HCT116 (cell line): ENCODE measurements at places on chromosomes 16 and 17. TPM values are rescaled to one million over a fixed set of nuclear protein-coding genes. Genes with fewer than 3 reads are reported as not detected.

DNA sequence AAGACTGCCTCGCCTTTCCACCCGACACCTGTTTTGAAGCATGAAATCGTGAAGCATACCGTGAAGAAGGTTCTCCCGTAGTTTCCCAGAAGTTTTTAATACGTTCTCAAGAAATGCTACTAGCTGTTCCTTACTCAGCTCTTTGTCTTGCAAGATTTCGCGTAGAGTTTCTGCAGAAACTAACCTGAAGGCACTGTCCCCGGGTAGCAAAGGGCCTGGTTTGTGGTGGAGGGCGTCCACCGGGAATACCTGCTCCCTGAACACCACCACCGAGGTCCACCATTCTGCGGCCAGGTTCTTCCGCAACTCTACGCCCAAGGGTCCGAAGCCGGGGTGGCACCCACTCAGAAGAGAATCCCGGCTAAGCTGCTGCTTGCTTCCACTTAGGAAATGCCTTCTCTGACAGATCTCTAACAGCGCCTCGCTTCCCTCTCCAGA is 487 bp downstream of the POLG2 start:
- peak overlapping the region; percentile 79 for H3K27ac ChIP-seq
- peak overlapping the region; percentile 78 for H3K4me3 ChIP-seq
- H3K4me1 ChIP-seq: peaks cover 50% of the 10 kb centered on the region
- no peak for DNase-seq

Gene HP
- total RNA-seq: 18.1 TPM

Gene PTX4
- total RNA-seq: not detected

DNA sequence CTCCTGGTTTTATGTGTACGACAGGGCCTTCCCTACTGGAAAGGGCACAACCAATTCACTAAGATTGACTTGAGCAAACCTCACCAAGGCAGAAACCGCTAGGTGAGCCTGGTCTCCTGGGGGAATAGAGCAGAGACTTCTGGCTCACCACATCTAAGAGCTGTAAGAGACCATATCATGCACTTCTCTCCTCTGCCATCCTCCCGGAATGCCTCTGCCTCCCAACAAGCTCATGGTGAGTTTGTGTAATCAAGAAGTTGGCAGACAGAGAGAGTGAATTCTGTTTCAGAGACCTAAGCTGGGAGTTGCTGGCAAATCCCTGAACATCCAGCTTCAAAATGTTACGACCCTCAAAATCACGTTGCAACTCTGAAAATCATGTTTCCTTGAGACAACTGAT is 154.8 kb downstream of the SLC39A11 start:
- H3K4me1 ChIP-seq: no peaks in the 10 kb centered on the region
- no peaks in the 10 kb centered on the region for H3K36me3 ChIP-seq
- H3K27me3 ChIP-seq: no peaks in the 10 kb centered on the region
- no peak for DNase-seq
- no peak overlapping the region for H3K4me3 ChIP-seq

GRCh38 chr16:24871891-24872290 is 26.1 kb downstream of the SLC5A11 start:
- no peaks in the 10 kb centered on the region for H3K4me1 ChIP-seq
- H3K4me3 ChIP-seq: no peak overlapping the region
- H3K27ac ChIP-seq: no peak overlapping the region
- H3K36me3 ChIP-seq: no peaks in the 10 kb centered on the region
- no peak for DNase-seq
- H3K27me3 ChIP-seq: no peaks in the 10 kb centered on the region

Gene CRLF3
- 32.4 TPM for total RNA-seq

- peaks cover 69% of the 10 kb centered on the region for H3K27me3 ChIP-seq
- no peak for DNase-seq
- no peak overlapping the region for H3K4me3 ChIP-seq
- H3K4me1 ChIP-seq: no peaks in the 10 kb centered on the region; the same call in none of the 2 replicates
Measured at GRCh38 chr17:34862384-34862783, 98.9 kb downstream of the CCT6B start.

Gene SLFN12L
- 0.17 TPM for total RNA-seq

Gene KRT9
- total RNA-seq: 0.15 TPM

Gene HSPB9
- not detected for total RNA-seq

DNA sequence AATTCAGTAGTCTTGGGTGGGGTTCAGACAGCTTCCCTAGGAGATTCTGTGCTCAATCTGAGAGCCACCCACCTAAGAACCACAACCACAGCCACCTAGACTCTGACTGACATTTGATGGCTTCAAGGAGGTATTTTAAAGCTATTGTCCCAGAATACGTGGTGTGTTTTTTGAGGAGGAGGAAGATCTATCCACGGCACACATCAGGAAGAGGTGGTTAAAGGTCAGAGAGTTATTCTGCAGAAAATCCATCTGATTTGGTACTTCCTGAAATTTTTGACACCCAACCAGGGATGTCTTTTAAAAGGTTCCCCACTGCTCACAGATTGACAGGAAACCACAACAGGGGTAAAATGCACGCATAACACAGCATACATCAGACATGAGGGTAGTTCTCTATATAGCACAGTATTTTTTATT is 25.1 kb downstream of the SMARCE1 start:
- no peaks in the 10 kb centered on the region for H3K27me3 ChIP-seq
- DNase-seq: no peak
- H3K4me3 ChIP-seq: no peak overlapping the region
- peaks cover 8% of the 10 kb centered on the region for H3K4me1 ChIP-seq
- peaks cover 6% of the 10 kb centered on the region; the same call in 1 of the 2 replicates for H3K36me3 ChIP-seq

DNA sequence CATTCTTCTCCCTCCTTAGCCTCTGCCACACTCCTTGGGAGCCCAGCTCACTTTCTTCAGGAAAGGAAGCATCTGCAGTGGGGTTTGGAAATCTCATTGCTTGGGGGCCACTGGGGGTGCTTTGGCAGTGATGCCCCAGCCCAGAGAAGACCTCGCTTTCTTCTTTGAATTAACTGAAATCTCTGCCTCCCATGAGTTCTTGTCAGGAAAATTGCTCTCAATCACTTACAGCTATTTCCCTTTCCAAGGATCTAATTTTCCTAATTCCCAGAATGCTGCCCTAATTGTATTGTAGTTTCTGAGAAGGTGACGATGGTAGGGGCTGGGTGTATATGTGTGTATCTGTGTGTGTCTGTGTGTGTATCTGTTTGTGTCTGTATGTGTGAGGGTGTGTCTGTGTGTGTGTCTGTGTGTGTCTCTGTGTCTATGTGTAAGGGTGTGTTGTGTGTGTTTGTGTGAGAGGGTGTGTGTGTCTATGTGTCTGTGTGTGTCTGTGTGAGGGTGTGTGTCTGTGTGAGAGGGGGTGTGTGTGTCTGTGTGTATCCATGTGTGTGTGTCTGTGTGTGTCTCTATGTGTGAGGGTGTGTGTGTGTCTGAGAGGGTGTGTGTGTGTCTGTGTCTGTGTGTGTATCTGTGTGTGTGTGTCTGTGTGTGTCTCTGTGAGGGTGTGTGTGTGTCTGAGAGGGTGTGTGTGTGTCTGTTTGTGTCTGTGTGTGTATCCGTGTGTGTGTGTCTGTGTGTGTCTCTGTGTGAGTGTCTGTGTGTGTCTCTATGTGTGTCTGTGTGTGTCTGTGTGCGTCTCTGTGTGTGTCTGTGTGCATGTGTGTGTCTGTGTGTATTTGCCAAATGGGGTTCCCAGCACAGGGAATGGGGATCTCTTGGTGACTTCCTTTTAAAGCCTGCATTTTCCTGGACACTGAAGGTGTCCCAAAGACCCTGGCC is 83.5 kb upstream of the DNAJA2 start:
- DNase-seq: no peak
- H3K27ac ChIP-seq: no peak overlapping the region
- H3K36me3 ChIP-seq: no peaks in the 10 kb centered on the region

Gene KRTAP16-1
- total RNA-seq: not detected

Gene DRG2
- 41.0 TPM for total RNA-seq

GRCh38 chr16:21614896-21615295 is 15.5 kb downstream of the METTL9 start:
- H3K27ac ChIP-seq: no peak overlapping the region
- H3K36me3 ChIP-seq: no peaks in the 10 kb centered on the region
- H3K27me3 ChIP-seq: no peaks in the 10 kb centered on the region
- H3K4me3 ChIP-seq: no peak overlapping the region
- no peaks in the 10 kb centered on the region for H3K4me1 ChIP-seq
- DNase-seq: no peak

Gene TMEM235
- not detected for total RNA-seq

- H3K27me3 ChIP-seq: no peaks in the 10 kb centered on the region
- H3K27ac ChIP-seq: no peak overlapping the region
- H3K4me1 ChIP-seq: no peaks in the 10 kb centered on the region
- peaks cover 16% of the 10 kb centered on the region for H3K36me3 ChIP-seq
- H3K4me3 ChIP-seq: no peak overlapping the region
- DNase-seq: no peak
Measured at GRCh38 chr17:18327093-18327492, 12.0 kb downstream of the SMCR8 start.

DNA sequence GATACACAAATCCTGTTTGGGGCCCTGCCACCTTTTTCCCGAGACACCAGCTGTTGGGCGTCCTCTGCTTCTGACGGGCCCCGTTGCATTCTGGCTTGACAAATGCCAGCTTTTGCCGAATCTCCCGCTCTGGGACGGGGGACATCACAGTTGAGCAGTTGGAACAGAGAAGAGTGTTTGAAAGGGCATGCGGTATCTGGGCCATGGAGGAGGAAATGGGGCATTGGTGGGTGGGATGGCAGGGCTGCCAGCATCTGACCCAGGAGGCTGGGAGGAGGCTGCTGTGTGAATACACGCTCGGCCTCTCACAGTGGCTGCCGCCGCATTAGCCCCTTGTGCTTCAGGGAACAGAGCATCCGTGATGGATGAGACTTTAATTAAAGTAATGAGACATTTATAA is 184.3 kb upstream of the TNRC6C start:
- H3K27me3 ChIP-seq: no peaks in the 10 kb centered on the region; the same call in 1 of the 2 replicates
- no peaks in the 10 kb centered on the region for H3K36me3 ChIP-seq
- no peak overlapping the region for H3K27ac ChIP-seq
- H3K4me1 ChIP-seq: peaks cover 19% of the 10 kb centered on the region; the same call in 1 of the 2 replicates

Gene CDIPT
- total RNA-seq: 58.3 TPM

Gene CWC25
- total RNA-seq: 23.9 TPM

DNA sequence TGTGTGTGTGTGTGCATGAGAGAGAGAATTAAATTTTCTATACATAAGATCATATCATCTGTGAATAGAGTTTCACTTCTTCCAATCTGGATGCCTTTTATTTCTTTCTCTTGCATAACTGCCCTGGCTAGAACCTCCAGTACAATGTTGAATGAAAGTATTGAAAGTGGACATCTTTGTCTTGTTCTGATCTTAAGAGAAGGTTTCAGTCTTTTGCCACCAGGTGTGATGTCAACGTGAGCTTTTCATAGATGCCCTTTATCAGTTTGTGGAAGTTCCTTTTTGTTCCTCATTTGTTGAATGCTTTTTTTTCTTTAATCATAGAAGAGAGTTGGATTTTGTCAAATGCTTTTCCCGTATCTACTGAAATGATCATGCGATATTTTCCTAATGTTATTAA is 63.3 kb downstream of the RNF213 start:
- no peak overlapping the region for H3K4me3 ChIP-seq
- H3K27me3 ChIP-seq: no peaks in the 10 kb centered on the region
- no peak overlapping the region for H3K27ac ChIP-seq
- H3K4me1 ChIP-seq: no peaks in the 10 kb centered on the region

- H3K27ac ChIP-seq: no peak overlapping the region
- DNase-seq: no peak
Measured at GRCh38 chr16:85707528-85708095, 18.9 kb upstream of the GINS2 start.

- no peaks in the 10 kb centered on the region for H3K36me3 ChIP-seq
- DNase-seq: no peak
- no peaks in the 10 kb centered on the region for H3K27me3 ChIP-seq
- H3K4me1 ChIP-seq: no peaks in the 10 kb centered on the region
- H3K27ac ChIP-seq: no peak overlapping the region
- no peak overlapping the region for H3K4me3 ChIP-seq
Measured at GRCh38 chr17:64183815-64184214, 53.9 kb upstream of the ERN1 start.

DNA sequence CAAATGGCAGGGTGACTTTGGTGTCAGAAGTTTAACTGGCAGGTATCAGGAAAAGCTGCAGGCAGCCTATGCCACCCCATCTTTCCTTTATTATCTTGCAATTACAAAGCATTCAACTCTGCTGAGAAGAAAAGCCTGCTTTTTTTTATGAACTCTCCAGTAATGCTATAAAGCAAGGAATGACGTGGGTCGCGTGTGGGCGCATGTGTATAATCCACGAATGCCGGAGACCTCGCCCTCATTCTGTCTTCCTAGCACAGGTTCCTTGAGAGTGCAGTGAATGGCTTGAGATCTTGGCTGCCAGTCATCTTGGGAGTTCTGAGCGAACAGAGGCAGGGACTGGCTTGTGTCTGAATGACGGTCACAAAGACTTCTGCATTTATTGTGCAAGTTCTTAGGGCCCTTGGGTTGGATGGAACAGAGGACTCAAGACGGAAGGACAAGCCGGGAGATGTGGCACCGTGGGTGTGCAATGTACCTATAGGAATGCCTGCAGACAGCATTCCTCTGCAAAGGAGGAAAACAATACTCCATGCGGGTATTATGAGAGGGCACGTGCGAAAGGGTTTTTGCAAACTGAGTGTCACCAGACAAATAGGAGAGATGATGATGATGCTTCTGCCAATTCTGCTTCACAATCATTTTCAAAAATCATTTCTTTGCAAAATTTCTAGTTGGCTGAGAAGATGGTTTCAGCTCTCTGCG is 96.1 kb upstream of the ELAC2 start:
- DNase-seq: no peak
- no peak overlapping the region for H3K4me3 ChIP-seq
- H3K27me3 ChIP-seq: peaks cover 20% of the 10 kb centered on the region; the same call in 1 of the 2 replicates
- H3K27ac ChIP-seq: no peak overlapping the region

GRCh38 chr17:56724664-56725063 is 109.1 kb downstream of the C17orf67 start:
- no peak overlapping the region for H3K27ac ChIP-seq
- H3K36me3 ChIP-seq: no peaks in the 10 kb centered on the region
- DNase-seq: no peak
- no peak overlapping the region for H3K4me3 ChIP-seq

Gene TBC1D26
- 1.1 TPM for total RNA-seq

- no peaks in the 10 kb centered on the region for H3K4me1 ChIP-seq
- H3K4me3 ChIP-seq: no peak overlapping the region
- H3K27me3 ChIP-seq: 0 out of 2 replicates have a peak, but pooled peaks cover 8% of the 10 kb centered on the region
- peak; percentile 34 for DNase-seq
Measured at GRCh38 chr16:24253192-24253591, 2.9 kb upstream of the CACNG3 start.

DNA sequence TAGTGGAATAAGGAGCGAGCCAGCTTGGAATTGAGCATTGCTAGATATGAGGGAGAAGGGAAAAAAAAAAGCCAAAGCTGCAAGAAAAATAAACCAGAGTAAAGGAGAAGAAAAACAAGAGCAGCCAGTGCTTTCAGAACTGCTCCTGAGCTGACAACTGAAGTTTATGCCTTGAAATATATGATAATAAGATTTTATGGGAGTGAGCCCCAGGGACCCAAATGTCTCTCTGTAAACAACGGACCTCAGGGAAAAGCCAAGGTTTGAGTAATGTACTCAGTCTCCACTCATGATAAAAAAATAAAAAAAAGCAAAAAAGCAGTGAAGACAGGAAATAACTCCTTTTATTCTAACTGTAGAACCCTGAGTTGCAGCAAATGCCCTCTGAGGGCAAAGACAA is 132.6 kb downstream of the SNX11 start:
- H3K4me1 ChIP-seq: peaks cover 100% of the 10 kb centered on the region
- DNase-seq: no peak
- peak overlapping the region; percentile 75 for H3K27ac ChIP-seq
- no peaks in the 10 kb centered on the region for H3K27me3 ChIP-seq
